RPMI8226 (cell line): ENCODE measurements at places on chromosomes 1 and 21.

GRCh38 chr1:112516141-112516540 is 7.4 kb downstream of the WNT2B start:
- no peak for DNase-seq

DNA sequence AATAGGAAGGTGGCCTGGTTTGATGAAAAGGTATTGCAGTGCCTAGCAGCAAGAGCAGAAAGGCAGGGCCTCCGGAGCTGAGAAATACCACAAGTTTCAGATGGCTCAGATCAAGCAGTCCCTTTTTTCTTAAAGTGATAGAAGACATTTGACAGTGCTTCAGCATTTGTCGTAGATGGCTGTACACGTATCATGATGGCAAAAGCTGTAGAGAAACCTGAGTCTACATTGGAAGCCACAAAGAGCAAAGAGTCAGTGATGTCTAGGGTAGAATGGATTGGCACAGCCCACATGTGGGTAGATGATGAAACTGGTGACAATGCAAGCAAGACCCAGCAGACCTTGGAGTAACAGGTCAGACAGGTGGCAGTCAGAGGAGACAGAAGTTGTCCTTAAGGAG is 101.3 kb upstream of the ARTN start:
- peak; percentile 79 for DNase-seq

DNA sequence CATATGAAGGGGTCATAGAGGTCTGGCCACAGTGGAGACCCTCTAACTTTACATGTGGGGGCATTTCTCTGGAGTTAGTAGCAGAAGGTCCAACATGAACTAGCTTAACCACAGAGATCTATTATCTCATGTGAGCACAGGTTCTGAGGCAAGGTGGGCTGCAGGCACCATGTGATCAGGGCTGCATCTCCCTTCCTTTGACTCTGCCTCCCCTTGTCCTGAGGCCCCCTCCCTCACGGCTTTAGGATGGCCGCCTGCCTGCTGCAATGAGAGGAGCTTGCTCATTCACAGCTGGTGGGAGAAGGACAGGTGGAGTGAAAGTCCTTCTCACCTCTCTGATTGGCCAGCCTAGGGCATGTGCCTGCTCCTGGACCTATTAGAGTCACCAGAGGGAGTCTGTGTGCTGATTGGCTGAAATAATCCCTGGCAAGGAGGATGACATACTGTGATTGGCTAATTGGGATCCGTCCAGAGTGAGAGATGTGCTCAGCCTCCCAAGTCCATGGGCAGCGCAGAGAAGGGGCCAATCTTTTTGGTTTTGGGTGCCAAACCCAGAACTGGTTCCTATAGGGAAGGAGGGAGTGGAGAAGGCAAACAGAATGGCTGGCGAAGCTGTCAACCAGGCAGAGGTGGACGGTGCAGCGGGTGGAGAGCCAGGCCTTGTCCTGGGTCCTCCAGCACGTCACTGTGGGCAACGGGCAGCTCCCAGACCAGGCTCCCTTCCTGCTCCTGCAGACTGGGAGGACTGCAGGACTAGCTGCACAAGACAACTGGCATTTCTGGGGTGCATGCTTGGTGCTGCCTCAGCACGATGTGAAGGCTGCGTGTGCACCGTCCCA is 39.4 kb upstream of the C1orf174 start:
- no peak for DNase-seq

GRCh38 chr1:60699325-60699724 is 383.0 kb upstream of the NFIA start:
- DNase-seq: no peak

GRCh38 chr1:236287757-236288619 is 6.2 kb upstream of the ERO1B start:
- no peak for DNase-seq

- DNase-seq: no peak
Observed at GRCh38 chr1:147762233-147763024, 2.0 kb upstream of the GJA5 start.
